ENCODE measurements at places on chromosomes 3 and 15. TPM values are rescaled to one million over a fixed set of nuclear protein-coding genes. Genes with fewer than 3 reads are reported as not detected.

Gene PRSS50
- 2.2 TPM for polyA plus RNA-seq

Gene CSPG5
- polyA plus RNA-seq: 0.40 TPM

DNA sequence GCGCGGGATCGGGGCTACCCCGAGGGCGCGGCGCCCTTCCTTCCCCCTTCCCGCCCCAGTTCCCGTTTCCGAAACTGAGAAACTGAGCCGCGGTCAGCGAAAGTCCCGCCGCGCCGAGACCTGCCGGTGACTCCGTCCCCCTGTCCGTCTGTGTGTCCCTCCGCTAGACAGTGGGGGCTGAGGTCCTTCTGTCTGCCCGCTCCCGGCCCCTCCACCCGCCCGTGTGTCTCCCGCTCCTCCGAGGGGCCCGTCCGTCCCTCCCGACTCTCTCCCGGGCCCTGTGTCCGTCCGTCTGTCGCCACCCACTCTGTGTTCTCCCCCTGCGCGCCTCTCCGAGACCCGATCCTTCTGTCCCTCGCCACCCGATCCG is 426 bp downstream of the PRKCD start:
- H3K4me1 ChIP-seq: peaks cover 39% of the 10 kb centered on the region
- no peaks in the 10 kb centered on the region for H3K27me3 ChIP-seq
- H3K27ac ChIP-seq: peak overlapping the region; percentile 90

GRCh38 chr15:86061581-86061980 is 18.1 kb upstream of the AGBL1 start:
- no peak for DNase-seq
- no peak overlapping the region for H3K27ac ChIP-seq
- H3K27me3 ChIP-seq: no peaks in the 10 kb centered on the region
- no peaks in the 10 kb centered on the region for H3K4me1 ChIP-seq

DNA sequence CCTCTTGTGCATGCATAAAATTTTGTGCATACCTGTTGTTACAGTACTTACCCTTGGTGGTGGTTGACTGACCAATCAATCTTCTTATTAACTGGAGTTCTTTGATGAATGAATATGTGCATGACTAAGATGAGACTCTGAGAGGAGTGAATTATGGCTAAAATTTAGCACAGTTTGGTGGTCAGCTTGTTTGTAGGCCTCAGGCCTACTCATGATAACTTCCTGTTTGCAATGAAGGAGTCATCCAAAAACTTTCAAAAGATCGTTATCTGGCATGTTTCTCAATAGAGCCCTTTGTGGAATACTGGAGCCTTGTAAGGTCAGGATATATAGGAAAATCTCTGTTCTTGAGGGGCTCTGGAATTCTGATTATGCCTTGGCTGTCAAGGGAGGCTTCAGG is 66.5 kb downstream of the LEKR1 start:
- no peak overlapping the region for H3K4me3 ChIP-seq
- no peaks in the 10 kb centered on the region for H3K27me3 ChIP-seq
- no peaks in the 10 kb centered on the region for H3K36me3 ChIP-seq
- no peak for DNase-seq

DNA sequence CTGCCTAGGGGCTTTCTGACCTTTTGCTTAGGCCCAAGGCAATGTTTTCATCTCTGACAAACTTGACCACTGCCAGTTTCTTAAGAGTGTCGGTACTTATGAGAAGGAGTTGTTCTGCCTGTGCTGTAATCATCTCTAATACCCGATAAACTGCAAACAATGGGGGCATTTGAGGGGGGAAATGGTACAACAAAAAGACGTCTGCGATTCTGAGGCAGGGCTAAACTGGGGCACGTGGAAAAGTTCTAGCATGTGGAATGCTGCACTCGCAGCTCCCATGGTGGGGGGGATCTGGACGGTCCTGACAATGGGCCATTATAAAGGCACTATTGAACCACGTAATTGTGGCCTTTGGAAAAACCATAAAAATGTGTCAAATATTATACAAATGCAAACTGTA is 73.1 kb upstream of the SAMMSON start:
- H3K36me3 ChIP-seq: no peaks in the 10 kb centered on the region
- H3K4me3 ChIP-seq: no peak overlapping the region
- DNase-seq: no peak
- no peak overlapping the region for H3K27ac ChIP-seq
- no peaks in the 10 kb centered on the region for H3K27me3 ChIP-seq
- H3K4me1 ChIP-seq: no peaks in the 10 kb centered on the region

- no peak for DNase-seq
- no peaks in the 10 kb centered on the region for H3K4me1 ChIP-seq
- H3K27me3 ChIP-seq: no peaks in the 10 kb centered on the region
These were observed 140.9 kb downstream of the ATP8B4 start for GRCh38 chr15:49978121-49978520.

DNA sequence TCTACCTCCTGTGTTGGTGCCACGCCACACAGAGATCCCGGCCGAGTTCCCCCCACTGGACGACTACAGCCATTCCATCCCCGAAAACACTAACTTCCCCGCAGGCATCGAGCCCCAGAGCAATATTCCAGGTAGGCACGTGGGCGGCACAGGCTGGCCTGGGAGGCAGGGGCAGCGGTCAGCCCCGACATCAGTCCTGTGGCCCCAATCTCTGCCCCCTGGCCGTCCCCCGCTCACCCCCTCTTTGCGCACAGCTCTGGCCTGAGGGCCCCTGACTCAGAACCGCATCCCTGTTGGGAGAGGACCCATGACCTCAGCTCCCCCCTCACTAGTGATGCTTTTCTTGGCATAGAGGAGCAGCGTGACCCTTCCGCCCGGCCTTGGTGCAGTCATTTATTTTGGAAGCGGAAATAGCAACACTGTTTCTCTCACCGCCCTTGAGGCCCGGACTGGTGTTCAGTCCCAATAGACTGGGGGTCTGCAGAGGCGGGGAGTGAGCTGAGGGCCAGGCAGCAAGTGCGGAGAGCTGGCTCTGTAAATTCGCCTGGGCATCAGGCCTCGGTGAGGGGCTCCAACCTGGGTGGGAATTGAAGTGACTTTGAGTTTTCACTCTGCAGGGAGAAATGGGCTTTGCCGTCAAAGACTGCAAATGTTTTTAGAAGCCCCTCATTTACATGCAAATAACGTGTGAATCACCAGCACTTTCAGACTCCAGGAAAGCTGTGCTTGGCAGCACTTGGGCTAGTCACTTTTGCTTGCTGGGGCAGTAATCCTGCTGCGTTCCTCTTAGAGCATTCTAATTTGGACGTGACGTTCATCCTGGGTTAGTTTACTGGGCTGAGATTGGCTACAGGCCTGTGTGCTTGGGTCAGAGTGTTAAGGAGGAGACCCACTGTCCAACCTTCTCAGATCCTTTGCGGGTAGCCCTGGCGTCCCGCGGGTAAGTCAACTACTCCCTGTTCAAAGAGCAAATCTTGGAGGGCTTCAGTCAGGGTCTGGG is 88.9 kb downstream of the AAGAB start:
- peaks cover 8% of the 10 kb centered on the region for H3K4me1 ChIP-seq
- peaks cover 22% of the 10 kb centered on the region for H3K36me3 ChIP-seq
- no peak for DNase-seq
- no peaks in the 10 kb centered on the region for H3K27me3 ChIP-seq
- no peak overlapping the region for H3K27ac ChIP-seq

- DNase-seq: no peak
- H3K27me3 ChIP-seq: no peaks in the 10 kb centered on the region
- H3K4me1 ChIP-seq: no peaks in the 10 kb centered on the region
- no peak overlapping the region for H3K4me3 ChIP-seq
These were observed 78.7 kb upstream of the TSC22D2 start for GRCh38 chr3:150329408-150329807.

GRCh38 chr3:32176989-32177701 is 61.3 kb upstream of the CMTM8 start:
- peak; percentile 65 for DNase-seq
- no peaks in the 10 kb centered on the region for H3K27me3 ChIP-seq
- no peak overlapping the region for H3K27ac ChIP-seq
- H3K4me1 ChIP-seq: no peaks in the 10 kb centered on the region
- no peak overlapping the region for H3K4me3 ChIP-seq

DNA sequence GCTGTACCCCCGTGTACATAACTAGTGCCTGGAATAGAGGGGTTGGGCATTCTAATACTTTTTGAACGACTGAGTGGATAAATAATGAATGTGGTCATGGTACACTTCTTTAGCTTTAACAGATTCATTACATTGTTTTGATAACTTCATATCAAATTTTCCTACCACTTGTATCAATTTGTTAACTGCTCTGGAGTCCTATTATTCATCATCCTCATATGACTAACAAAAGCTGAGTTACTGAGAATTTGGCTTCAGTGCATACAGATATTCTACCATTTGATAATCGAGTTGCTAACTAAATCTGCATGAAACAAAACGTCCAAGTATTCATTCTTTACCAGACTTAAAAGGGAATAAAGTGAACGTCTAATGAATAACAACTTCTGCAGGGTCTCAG is 31.7 kb downstream of the FRMD5 start:
- no peaks in the 10 kb centered on the region for H3K4me1 ChIP-seq
- DNase-seq: no peak
- no peaks in the 10 kb centered on the region for H3K27me3 ChIP-seq
- H3K27ac ChIP-seq: no peak overlapping the region
- no peak overlapping the region for H3K4me3 ChIP-seq

DNA sequence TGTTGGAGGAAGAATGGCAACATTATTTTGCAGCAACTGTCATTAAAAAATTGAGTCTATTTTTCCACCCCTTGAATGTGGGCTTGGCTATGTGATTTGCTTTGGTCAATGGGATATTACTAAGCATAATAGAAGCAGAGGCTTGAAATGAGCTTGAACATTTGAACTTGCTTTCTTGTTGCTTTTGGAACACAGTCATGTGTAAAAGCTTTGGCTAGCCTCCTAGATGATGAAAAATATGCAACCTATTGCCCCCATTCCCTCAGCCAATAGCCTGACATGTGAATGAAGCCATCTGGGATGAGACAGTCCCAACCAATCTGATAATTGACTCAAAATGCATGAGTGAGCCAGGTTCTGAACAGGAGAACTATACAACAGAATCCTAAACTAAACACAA is 78.4 kb downstream of the PLSCR2 start:
- DNase-seq: no peak
- peaks cover 7% of the 10 kb centered on the region for H3K4me1 ChIP-seq
- peak overlapping the region; percentile 16 for H3K27ac ChIP-seq
- H3K36me3 ChIP-seq: no peaks in the 10 kb centered on the region

GRCh38 chr3:42526616-42527367 is 24.3 kb downstream of the VIPR1 start:
- H3K4me1 ChIP-seq: no peaks in the 10 kb centered on the region
- no peak overlapping the region for H3K4me3 ChIP-seq
- H3K27ac ChIP-seq: no peak overlapping the region

- H3K27me3 ChIP-seq: no peaks in the 10 kb centered on the region
- DNase-seq: no peak
- H3K27ac ChIP-seq: no peak overlapping the region
- no peak overlapping the region for H3K4me3 ChIP-seq
- H3K4me1 ChIP-seq: no peaks in the 10 kb centered on the region
These were observed 350.5 kb upstream of the COL8A1 start for GRCh38 chr3:99287876-99288275.

DNA sequence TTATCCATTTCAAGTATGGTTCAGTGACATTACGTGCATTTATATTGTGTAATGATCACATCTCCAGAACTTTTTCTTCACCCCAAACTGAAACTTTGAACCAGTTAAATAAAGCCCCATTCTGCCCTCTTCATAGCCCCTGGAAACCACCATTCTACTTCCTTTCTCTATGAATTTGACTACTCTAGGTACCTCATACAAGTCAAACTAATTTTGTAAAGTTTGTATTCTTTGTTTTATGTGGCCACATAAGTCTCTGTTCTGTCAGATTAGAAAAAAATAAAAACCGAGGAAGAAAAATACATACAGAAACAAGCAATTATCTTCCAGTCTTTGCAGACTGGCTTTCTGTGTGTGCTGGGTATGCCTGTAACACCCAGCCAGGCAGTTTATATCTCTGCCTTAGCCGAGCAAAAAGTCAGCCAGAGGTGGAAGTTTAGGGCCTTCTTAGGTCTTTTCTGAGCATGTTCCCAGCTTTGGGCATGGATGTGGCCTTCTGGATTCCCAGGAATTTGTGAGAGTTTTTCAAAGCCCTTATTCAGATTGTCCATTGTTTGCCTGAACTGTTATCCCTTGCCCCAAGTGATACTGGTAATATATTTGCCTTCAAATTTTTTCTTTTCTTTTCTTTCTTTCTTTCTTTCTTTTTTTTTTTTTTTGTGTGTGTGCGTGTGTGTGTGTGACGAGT is 6.0 kb upstream of the GRAMD1C start:
- no peak overlapping the region for H3K4me3 ChIP-seq
- no peaks in the 10 kb centered on the region for H3K36me3 ChIP-seq
- no peaks in the 10 kb centered on the region for H3K27me3 ChIP-seq
- H3K4me1 ChIP-seq: peaks cover 6% of the 10 kb centered on the region
- no peak for DNase-seq

DNA sequence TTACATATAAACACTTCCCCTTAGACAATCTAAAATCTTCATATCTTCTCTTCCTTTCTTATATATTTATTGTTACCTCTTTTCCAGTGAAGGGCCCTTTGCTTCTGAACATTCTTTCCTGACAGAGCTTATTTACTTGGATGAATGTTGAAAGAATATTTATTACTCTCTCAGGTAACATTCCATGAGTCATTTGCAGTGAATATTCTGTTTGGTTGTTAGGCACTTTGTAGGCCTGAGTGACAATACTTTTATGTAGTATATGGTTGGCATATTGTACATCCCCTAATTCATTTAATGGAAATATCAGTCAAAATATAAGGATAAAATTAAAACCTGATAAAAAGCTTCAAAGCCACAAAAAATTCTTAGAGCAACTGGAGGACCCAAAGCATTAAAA is 260.9 kb upstream of the KCNMB2 start:
- no peak overlapping the region for H3K27ac ChIP-seq
- DNase-seq: no peak
- H3K4me1 ChIP-seq: peaks cover 9% of the 10 kb centered on the region
- no peak overlapping the region for H3K4me3 ChIP-seq
- H3K36me3 ChIP-seq: no peaks in the 10 kb centered on the region

DNA sequence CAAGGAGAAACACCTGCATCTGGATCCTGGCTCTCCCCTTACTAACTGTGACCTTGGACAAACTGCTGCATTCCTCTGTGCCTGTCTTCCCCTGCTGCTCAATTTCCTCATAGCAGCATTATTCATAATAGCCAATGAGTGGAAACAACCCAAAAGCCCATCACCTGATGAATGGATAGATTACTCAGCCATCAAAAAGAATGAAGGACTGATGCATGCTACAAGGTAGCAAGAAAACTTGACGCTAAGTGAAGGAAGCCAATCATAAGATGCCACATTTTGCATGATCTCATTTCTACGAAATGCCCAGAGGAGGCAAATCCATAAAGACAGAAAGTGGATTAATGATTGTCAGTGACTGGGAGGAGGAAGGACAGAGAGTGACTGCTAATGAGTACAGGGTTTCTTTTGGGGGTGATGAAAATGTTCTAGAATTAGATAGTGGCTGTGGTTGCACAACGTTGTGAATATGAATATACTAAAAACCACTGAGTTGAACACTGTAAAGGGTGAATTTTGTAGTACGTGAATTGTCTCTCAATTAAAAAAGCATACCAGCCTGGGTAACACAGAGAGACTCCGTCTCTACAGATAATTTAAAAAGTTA is 11.2 kb downstream of the IGDCC4 start:
- no peak overlapping the region for H3K4me3 ChIP-seq
- H3K4me1 ChIP-seq: peaks cover 12% of the 10 kb centered on the region
- no peak overlapping the region for H3K27ac ChIP-seq
- H3K36me3 ChIP-seq: no peaks in the 10 kb centered on the region
- no peak for DNase-seq

All from pancreas (tissue), 10 donors.